Lung (tissue), 17 donors: ENCODE measurements at places on chromosomes 5 and 9. TPM values are rescaled to one million over a fixed set of nuclear protein-coding genes. Genes with fewer than 3 reads are reported as not detected.

DNA sequence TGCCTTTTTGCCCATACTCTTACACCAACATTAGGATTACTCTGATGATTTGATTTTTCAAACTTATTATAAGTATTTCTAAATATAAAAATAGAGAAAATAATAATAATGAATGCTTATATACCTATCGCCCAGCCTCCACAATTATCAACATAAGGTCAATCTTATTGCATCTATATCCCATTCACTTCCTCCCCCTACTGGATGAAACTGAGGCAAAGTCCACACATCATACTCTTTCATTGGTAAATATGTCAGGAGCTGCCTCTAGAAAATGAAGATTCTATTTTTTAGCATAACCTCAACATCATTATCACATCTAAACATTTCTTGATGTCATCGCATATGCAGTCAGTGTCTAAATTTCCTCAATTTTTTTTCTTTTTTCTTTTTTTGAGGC is 44.3 kb downstream of the SH3RF2 start:
- H3K4me1 ChIP-seq = no peaks in the 10 kb centered on the region
- no peak overlapping the region for H3K27ac ChIP-seq
- H3K27me3 ChIP-seq = peaks cover 22% of the 10 kb centered on the region
- no peaks in the 10 kb centered on the region for H3K36me3 ChIP-seq
- no peak for DNase-seq

- H3K36me3 ChIP-seq = no peaks in the 10 kb centered on the region
- no peaks in the 10 kb centered on the region for H3K27me3 ChIP-seq
- DNase-seq = no peak
- H3K4me3 ChIP-seq = no peak overlapping the region
- H3K27ac ChIP-seq = no peak overlapping the region
These were observed 148.8 kb downstream of the RAB3C start for GRCh38 chr5:58731641-58732040.

- no peaks in the 10 kb centered on the region for H3K4me1 ChIP-seq
- no peaks in the 10 kb centered on the region for H3K36me3 ChIP-seq
- no peak overlapping the region for H3K4me3 ChIP-seq
- DNase-seq = peak; percentile 86
These were observed 7.4 kb upstream of the GRK6 start for GRCh38 chr5:177419046-177419445.

- DNase-seq = no peak
- H3K4me3 ChIP-seq = no peak overlapping the region
- H3K4me1 ChIP-seq = no peaks in the 10 kb centered on the region
- H3K27me3 ChIP-seq = no peaks in the 10 kb centered on the region
- no peaks in the 10 kb centered on the region for H3K36me3 ChIP-seq
- H3K27ac ChIP-seq = no peak overlapping the region
These were observed 11.8 kb downstream of the HDHD3 start for GRCh38 chr9:113364951-113365350.

DNA sequence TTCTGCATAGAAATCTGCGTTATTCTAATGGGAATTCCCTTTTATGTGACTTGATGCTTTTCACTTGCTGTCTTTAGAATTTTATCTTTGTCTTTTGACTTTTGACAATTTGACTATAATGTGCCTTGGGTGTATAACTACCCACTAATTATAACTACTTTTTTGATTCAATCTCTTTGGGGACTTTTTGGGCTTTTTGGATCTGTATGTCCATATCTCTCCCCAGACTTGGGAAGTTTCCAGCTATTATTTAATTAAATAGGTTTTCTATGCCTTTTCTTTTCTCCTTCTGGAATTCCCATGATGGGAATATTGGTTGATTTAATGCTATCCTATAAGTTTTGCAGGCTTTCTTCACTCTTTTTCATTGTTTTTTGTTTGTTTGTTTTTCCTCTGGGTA is 57.9 kb downstream of the LRRTM2 start:
- H3K4me3 ChIP-seq = no peak overlapping the region
- H3K27me3 ChIP-seq = no peaks in the 10 kb centered on the region

PLAC8L1 gene
- 0.46 TPM for total RNA-seq

EDIL3 gene
- 66.0 TPM for total RNA-seq

SOWAHA gene
- 0.14 TPM for total RNA-seq

FCN2 gene
- total RNA-seq = not detected

NAIF1 gene
- total RNA-seq = 9.4 TPM
